ENCODE measurements at places on chromosomes 4 and X. TPM values are rescaled to one million over a fixed set of nuclear protein-coding genes. Genes with fewer than 3 reads are reported as not detected.

Gene S100G
- total RNA-seq: not detected

Gene TGIF2LX
- not detected for total RNA-seq

Gene CYLC1
- total RNA-seq: not detected

Gene ITM2A
- total RNA-seq: 62.8 TPM

DNA sequence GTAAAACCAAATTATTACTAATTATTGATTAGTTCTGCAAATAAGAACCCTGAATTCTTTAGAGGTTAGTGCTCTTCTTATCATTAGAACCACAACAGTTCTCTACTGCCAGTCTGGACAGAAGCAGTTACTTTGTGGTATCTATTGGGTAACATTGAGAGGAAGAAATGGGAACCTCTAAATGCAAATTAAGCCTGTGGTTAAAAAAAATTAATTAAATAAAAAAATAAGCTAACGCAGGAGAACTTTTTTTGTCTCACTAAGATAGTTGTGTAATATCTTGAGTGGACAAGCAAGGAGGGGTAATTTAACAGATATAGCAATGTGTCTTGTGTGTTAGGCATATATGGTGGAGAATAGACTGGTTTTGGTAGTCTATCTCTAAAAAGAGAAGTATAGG, 32.9 kb upstream of the TET2 start:
- H3K27me3 ChIP-seq: no peaks in the 10 kb centered on the region
- no peaks in the 10 kb centered on the region for H3K36me3 ChIP-seq
- H3K27ac ChIP-seq: no peak overlapping the region
- DNase-seq: no peak
- H3K4me1 ChIP-seq: no peaks in the 10 kb centered on the region

Measured in esophagus muscularis mucosa (tissue), 4 donors.